Activated CD8-positive, alpha-beta T cell treated with anti-CD3 and anti-CD28 coated beads, Interleukin-2, amount 10 ng/mL, durations not matched to agents 7 days and 5 days (primary cell): ENCODE measurements at places on chromosomes 11 and 22. TPM values are rescaled to one million over a fixed set of nuclear protein-coding genes. Genes with fewer than 3 reads are reported as not detected.

- DNase-seq, result no peak
Observed at GRCh38 chr11:27599217-27599616, 92.6 kb upstream of the LIN7C start.

DNA sequence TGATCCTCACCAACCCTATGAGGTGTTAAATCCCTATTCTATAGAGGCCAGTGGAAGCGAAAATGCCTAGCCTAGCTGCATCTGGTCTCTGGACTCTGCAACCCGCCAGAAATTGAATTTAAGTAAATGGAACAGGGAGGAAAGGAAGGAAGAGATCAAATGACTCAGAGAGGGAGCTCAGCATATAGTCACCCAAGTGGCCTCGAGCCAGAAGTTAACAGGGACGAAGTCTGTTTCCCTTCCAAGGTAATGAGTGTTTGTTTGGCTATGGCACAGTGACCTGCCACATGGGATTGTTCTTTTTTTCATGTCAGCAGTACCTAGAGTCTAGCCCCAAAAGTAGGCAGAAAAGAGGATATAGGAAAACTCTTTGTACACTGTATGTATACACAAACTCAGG lies 66.3 kb downstream of the PAK1 start:
- DNase-seq, result no peak

DNA sequence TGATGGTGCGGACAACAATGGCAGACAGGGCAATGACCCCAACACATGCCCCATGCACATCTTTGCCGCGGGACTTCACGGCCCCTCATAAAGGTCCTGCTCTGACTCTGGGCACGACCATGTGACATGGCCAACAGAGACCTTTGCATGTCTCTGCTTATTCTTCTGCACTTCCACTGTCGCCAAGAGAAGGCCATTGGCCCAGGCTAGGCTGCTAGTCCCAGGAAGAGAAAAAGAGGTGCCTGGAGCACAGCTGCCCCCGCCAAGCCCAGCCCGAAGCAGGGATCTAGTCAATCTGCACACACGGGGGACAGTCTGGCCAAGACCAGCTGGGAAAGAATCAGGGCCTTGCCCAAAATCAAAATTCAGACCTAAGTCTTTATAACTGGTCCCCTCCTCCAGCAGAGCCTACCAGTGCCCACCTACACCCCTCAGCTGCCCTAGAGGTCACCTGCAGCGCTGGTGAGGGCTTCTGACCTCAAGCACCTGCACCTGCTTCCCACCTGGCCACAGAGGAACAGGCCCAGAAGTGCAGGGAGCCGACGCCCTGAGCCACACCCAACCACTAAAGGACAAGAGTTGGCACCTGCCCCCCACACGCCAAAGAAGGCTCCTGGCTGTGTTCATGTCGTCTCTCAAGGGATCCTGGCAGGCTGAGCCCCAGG lies 8.1 kb downstream of the SULT4A1 start:
- no peak for DNase-seq

Gene LYVE1
- total RNA-seq, result not detected

DNA sequence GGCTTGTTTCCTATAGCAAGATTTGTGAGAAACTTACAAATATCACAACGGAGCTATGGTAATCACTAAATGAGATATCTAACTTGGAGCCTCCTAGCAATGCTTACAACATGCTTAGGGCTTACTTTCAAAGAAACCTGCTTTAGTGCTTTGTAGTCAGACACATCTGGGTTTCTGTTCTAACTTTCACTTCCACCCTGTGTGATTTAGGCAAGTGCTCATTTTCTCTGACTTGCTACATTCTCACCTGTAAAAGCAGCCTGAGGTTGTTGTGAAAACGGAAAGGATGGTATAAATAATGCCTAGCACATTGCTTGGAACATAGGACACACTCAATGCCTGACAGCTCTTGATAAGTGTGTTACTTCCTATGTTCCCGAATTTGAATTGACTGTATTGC lies 45.6 kb downstream of the LRRC4C start:
- DNase-seq, result no peak

GRCh38 chr11:30483056-30483455 lies 103.1 kb downstream of the MPPED2 start:
- DNase-seq, result no peak

Gene MYEOV
- not detected for total RNA-seq

DNA sequence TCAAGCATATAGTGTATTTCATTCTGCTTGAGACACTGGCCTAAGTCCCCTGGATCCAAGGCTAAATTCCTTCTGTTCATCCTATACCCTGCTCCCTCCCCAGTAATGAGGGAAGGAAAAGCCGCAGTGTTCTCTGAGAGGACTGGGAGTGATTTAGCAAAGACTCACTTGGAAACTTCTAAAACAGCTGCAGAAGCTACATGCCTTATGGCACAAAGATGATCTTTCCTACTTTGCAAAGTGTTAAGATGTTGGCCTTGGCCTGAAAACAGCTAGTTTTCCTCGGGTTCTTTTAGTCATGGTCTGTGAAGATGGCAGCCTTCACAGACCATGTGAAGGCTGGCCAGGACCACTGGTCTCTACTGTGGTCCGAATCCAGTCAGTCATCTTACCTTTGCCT lies 65.7 kb downstream of the ABTB2 start:
- DNase-seq, result no peak

GRCh38 chr22:20422271-20423007 lies 15.2 kb downstream of the SCARF2 start:
- DNase-seq, result no peak

Gene OR9Q2
- not detected for total RNA-seq

GRCh38 chr11:117610901-117611300 lies 186.1 kb downstream of the DSCAML1 start:
- no peak for DNase-seq

Gene ANKK1
- not detected for total RNA-seq

DNA sequence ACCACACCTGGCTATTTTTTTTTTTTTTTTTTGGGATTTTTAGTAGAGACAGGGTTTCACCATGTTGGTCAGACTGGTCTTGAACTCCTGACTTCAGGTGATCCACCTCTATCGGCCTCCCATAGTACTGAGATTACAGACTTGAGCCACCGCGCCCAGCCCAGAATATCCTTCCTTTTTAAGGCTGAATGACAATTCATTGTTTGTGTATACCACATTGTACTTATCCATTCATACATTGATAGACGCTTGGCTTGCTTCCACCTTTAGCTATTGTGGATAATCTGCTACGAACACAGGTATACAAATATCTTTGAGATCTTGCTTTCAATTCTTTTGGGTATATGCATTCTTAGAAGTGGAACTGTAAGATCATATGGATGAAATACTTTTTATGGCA lies 10.8 kb upstream of the RASSF10 start:
- DNase-seq, result no peak

GRCh38 chr11:97361812-97362378 lies 972.1 kb downstream of the JRKL start:
- DNase-seq, result no peak

Gene CSNK2A3
- total RNA-seq, result 3.6 TPM

Gene DENND6B
- 6.0 TPM for total RNA-seq

Gene ESAM
- total RNA-seq, result 0.55 TPM

- DNase-seq, result no peak
Observed at GRCh38 chr11:100689141-100689540, 2.1 kb downstream of the ARHGAP42 start.

- no peak for DNase-seq
Observed at GRCh38 chr11:119572481-119573424, 149.8 kb upstream of the THY1 start.

GRCh38 chr22:23752750-23753149 lies 1.5 kb downstream of the VPREB3 start:
- no peak for DNase-seq

DNA sequence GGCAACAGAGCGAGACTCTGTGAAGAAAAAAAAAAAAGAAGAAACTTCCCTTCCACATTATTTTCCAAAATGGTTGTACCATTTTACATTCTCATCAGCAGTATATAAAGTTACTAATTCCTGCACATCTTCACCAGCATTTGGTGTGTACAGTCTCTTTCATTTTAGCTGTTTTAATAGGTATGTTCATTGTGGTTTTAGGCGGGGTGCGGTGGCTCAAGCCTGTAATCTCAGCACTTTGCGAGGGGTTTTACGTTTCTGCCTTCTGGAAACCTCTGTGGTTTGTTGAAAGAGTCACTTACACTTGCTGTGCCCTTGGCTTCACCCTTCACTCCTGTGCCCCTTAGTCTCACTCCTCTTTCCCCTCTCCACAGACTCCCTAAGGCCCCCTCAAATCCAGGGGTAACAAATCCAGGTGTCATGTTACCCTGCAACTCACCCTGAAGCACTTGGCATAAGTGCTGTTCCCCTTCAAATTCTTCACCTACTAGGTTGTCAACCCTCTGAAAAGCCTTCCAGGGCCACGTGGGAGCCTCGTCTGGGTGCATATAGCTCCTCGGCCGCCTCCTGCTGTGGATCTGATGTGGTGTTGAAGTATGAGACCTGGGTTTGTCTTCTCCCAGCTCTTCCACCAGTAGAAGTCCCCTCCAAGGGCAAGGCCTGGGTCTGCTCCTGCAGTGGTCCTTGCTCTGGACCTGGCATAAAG lies 20.8 kb downstream of the TOB2 start:
- DNase-seq, result peak; percentile 62

Gene IGLL1
- not detected for total RNA-seq

DNA sequence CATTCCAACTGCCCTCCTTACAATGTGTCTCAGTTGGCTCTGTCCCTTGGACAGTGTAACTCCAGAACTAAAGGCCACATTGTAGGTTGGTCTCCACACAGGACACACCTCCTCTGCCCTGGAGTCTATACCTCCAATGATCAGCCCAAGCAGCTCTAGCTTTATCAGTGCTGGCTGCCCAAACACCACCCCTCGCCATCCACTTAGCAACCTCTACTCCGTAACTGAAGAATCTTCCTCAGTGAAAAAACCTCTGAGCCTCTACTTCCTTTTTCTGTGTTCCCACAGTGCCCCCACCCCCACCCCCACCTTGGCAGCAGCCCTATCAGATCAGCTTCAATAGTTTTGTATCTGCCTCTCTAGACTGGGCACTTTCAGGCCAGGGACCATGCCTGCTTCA lies 33.4 kb downstream of the SERPINH1 start:
- DNase-seq, result no peak

DNA sequence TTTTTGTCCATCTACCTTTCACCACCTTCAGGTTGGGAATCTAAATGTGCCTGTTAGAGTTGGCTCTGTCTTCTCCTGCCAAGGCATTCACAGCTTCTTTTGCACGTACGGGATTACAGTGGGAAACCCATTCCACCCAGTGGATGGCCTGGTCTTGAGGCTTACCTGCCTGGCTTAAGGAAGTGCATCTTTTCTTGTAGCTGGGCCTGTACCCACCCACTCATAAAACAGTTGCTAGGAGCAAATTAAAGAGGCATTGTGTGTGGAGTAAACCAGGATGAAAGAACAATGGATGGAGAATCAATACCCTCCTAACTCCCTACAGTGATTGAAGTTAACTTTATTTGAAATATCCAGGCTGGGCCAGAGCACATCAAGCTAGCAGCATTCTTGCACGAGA lies 71.6 kb downstream of the TEAD1 start:
- DNase-seq, result no peak

Gene MMP27
- not detected for total RNA-seq

GRCh38 chr11:83711106-83711527 lies 424.9 kb upstream of the CCDC90B start:
- no peak for DNase-seq

DNA sequence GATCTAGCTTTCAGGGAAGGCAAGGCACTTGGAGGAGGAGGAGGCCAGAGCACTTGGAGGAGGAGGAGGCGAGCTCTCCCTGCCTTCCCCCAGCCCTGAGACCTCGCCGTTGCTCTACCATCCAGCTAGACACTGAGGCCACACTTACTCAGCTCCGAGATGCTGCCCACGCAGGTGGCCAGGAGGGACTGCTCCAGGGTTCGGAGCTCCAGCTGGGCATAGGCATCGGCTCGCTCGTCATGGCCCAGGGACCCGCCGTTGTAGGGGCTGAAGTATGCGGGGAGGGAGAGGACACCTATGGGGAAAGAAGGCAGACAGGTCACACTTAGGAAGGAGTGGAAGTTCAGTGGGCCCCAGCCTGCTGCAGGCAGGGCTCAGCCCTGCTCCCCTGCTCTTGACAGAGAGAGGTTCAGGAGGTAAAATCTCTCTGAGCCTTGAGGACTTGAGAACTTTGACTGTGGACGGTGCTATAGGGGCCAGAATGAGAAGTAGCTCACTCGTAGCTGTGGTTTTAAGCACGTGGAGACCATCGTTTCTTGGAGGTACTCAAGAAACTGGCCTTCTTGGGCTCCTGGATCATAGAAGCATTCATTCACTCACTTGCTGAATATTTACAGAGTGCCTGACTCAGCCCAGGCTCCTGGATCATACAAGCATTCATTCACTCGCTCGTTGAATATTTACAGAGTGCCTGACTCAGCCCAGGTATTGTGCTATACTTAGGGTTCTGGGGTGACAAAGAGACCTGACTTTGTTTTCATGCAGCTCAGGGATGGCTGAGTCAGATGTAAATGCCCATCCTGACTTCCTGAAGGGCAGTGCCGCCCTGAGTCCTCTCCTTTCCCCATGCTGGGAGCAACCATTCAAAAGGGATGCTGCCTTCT lies 99.2 kb downstream of the NAT10 start:
- no peak for DNase-seq

DNA sequence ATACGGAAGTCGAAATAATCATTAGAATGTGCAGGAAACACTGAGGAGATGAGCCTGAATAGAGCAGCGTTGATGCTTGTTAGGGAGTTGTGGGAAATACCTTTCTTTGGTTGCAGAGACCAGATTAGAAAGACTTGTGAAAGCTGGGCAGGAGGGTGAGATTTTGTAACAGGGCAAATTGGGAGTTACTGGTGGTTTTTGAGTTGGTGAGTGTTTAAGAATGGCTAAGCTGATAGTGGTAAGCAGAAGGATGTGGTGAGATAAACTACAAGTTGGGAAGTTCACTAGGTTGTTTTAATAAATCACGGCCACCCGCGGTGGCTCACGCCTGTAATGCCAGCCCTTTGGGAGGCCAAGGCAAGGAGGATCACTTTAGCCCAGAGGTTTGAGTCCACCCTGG lies 34.4 kb downstream of the MCAM start:
- no peak for DNase-seq

DNA sequence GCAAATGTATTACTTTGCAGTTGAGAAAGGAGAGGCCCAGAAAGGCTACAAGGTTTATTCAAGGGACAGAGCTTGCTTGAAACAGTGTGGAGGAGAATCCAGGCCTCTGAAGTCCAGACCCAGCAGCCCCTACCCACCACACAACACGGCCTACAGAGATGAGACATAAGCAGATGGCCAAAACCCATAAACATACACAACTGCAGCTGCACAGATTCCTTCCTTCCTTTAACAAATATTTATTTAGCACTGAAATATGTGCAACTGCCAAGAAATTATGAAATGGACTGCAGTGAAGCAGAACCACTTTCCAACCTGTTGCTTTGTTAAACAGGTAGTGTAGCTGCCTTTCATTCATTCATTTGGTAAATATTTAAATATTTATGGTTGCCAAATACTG lies 122.3 kb downstream of the SPATA19 start:
- no peak for DNase-seq

DNA sequence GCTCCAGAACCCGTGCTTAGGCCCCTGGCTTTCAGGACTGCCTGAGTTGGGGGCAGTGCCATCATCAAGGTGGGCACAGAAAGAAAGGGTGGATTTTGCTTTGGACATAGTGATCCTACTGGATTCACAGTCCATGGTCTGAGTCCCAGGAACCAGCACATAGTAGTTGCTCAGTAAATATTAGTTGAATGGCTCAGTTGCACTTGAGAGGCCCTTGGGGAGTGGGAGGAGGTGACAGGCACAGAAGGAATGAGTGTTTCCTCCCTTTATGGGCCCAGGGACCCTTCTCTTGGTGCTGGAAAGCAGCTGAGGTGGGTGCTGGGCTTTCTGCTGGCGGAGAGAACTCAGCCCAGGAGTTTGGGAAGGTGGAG lies 16.6 kb downstream of the ARHGEF17 start:
- no peak for DNase-seq

Gene IGSF22
- total RNA-seq, result not detected

Gene VEGFB
- 81.5 TPM for total RNA-seq

Gene SLC7A4
- total RNA-seq, result 0.16 TPM

Gene OR8G1
- not detected for total RNA-seq

Gene CST6
- total RNA-seq, result not detected
